Activated T-helper 1 cell treated with anti-CD3 and anti-CD28 coated beads, Interleukin-12 subunit alpha, Interleukin-12 subunit beta, Interleukin-2, Interleukin-4 antibody, amounts not matched to agents 30 ng/mL and 10 ng/mL and 1 ng/mL, durations not matched to agents 14 hours and 24 hours and 36 hours (primary cell): ENCODE measurements at places on chromosomes 5 and 9. TPM values are rescaled to one million over a fixed set of nuclear protein-coding genes. Genes with fewer than 3 reads are reported as not detected.

- no peak for DNase-seq
- no peak overlapping the region for H3K27ac ChIP-seq
- H3K4me3 ChIP-seq, result no peak overlapping the region
- no peaks in the 10 kb centered on the region for H3K4me1 ChIP-seq
- no peaks in the 10 kb centered on the region for H3K36me3 ChIP-seq
Observed at GRCh38 chr5:113235884-113236283, 198.9 kb downstream of the TSSK1B start.

DNA sequence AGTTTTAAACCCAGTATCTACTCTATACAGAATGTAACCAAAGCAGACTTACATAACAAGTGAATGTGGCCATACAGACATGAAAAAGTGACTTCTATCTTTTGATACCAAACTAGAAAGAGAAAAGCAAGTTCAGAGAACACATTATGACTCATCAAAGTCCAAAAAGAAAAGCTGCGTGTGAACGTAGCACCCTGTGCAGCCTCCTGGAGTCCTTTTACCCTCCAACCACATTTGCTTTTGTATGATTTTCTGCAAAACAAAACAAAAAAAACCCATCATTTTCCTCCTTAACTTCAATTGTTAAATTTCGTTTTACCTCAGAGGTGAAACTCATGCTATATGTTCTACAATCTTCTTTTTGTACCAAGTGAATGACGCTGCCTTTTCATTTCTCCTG lies 2.8 kb upstream of the SMARCA2 start:
- DNase-seq, result peak; percentile 25
- peaks cover 23% of the 10 kb centered on the region for H3K4me1 ChIP-seq
- H3K27me3 ChIP-seq, result peaks cover 8% of the 10 kb centered on the region
- no peaks in the 10 kb centered on the region for H3K36me3 ChIP-seq

Gene PCDHGB7
- total RNA-seq, result 0.13 TPM in 1 of 2 replicates, not detected in the other

Gene ESM1
- not detected in 2 replicates for total RNA-seq

Gene FAT2
- not detected in 2 replicates for total RNA-seq
